ENCODE measurements at places on chromosomes 5 and 9. TPM values are rescaled to one million over a fixed set of nuclear protein-coding genes. Genes with fewer than 3 reads are reported as not detected.

SHROOM1 gene
- 4.7 TPM for total RNA-seq

GRCh38 chr9:30944741-30945280 lies 1439.6 kb upstream of the ACO1 start:
- DNase-seq = no peak

DNA sequence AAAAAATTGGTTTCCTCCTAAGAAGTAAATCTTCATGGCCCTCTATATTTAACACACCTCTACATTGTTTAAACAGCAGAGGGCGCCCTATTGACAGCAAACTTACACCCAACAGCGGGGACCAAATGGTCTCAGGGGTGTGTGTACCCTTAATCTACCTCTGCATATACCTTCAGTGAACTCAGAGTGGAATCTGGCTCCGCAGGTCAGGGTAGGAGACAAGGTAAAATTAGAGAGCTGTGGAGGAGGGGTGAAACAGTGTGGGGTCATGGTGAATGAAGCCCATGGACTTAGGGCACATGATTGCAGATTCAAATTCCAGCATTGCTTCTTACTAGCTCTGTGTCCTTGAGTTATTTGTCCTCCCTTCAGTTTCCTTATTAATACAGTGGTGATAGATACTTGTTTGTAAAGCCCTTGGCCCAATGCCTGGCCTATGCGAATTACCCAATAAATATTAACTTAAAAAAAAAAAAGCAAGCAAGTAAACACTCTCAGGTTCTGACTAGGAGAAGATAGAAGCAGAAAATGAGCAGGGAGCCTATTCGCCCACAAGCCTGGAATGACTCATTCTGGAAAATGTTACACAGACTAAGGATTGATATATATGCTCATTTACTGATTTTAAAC lies 122.9 kb downstream of the CAVIN4 start:
- DNase-seq = no peak

- DNase-seq = no peak
Measured at GRCh38 chr5:453725-454481, 10.9 kb downstream of the EXOC3 start.

- DNase-seq = no peak
Measured at GRCh38 chr9:6428940-6429889, 16.2 kb downstream of the UHRF2 start.

GRCh38 chr5:394671-395155 lies 48.3 kb upstream of the EXOC3 start:
- peak; percentile 73 for DNase-seq

SNCAIP gene
- total RNA-seq = 6.2 TPM

GDNF gene
- 6.2 TPM for total RNA-seq

DNA sequence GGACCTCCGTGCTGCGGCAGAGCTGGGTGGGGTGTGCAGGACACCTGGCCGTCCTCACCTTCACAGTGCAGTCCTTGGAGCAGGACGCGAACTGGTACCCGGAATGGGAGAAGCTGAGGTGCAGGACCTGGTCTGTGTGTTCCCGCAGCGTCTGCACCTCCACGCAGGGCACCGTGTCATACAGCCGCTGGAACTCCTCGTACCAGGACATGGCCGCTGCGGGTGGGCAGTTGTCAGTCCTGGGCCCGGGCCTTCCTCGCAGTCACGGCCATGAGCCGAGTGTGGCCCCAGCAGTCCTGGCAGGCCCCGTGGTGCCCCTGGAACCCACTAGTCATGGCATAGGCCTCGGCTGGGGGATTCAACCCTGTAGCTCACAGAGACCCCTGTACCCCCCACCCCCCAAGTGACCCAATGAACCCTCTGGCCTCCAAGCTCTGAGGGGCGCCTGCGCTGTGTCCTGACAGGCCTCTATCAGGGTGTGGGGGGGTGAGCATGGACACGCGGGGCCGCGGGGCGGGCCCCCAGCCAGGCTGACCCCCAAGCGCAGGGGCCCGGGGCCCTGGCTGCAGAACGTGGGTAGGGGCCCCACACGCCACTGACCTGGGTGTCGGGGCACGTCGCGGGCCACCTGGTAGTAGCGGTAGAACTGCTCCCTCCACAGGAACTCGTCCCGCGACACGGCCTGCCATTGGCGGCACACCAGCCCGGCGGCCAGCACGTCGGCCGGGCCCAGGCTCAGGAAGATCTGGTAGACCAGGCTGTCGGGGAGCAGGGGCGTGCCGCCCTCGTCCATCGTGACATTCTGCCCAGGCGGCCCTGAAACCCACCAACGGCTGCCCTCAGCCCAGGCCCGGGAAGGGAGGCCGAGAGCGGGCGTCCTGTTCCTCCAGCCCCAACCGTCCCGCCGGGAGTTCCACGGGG lies 987 bp downstream of the FBXW5 start:
- DNase-seq = peak; percentile 99

PLAA gene
- 44.5 TPM for total RNA-seq

DNA sequence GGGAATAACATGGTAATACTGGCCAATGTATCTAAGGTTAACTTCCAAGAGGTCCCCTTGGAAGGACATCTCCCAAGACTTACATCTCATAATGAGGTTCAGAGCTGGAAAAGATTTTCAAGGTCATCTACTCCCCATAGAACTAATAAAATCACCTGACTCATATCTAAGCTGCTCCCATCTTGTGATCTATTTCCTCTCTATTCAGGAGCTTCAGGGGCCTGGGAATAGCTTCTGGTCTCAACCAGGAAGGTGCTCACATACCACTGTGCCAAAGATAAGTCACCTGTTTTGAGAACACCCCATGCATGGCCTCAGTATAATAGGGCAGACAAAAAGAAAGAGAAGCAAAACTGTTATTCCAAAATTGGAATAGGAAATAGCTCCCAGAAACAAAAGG lies 74.2 kb downstream of the OXCT1 start:
- no peak for DNase-seq

CRHBP gene
- under 0.01 TPM for total RNA-seq

DNA sequence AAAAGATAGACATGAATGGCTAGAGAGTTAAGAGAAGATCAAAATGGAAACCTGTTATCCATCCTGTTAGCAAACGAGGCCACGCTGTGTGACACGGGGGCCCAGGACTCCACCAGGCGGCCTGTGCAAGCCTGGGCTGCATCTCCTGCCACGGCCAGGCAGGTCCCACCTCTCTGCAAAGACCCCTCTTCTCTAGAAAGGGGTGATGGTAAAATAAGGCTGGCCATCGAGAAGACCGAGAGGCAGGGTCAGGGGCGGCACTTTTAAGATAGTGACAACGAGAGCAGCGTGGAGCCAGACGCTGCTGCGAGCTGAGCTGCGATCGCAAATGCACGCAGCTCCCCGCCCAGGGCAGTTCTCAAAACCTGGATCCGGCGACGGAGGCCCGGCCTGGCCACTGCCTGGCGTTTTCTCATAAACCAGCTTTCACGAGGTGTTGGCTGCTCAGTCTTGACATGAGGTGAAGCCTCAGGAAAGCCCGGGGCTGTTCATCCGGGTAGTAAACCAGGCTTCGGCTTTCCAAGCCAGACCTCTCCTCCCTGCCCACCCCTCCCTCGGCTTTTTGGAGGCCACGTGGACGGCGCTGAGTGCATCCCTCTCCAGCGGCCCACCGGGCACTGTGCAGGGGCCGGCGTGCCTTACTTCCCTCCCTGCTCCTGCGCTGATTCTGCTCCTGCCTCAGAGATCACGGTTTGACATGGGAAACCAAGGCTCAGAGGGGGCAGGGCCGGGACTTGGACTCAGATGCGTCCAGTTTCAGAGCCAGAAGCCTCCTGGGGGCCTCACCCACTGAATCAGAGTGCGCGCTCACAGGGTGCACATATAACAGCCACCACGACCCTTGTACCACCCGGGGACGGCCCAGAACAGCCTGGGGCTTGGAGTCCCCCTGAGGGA lies 151.6 kb upstream of the PHYKPL start:
- peak; percentile 81 for DNase-seq

ZNF618 gene
- 13.6 TPM for total RNA-seq

GRCh38 chr9:92480291-92480771 lies 2.0 kb downstream of the ASPN start:
- peak; percentile 49 for DNase-seq

Measured in osteoblast (primary cell).